ENCODE measurements at places on chromosomes 13 and 19.

DNA sequence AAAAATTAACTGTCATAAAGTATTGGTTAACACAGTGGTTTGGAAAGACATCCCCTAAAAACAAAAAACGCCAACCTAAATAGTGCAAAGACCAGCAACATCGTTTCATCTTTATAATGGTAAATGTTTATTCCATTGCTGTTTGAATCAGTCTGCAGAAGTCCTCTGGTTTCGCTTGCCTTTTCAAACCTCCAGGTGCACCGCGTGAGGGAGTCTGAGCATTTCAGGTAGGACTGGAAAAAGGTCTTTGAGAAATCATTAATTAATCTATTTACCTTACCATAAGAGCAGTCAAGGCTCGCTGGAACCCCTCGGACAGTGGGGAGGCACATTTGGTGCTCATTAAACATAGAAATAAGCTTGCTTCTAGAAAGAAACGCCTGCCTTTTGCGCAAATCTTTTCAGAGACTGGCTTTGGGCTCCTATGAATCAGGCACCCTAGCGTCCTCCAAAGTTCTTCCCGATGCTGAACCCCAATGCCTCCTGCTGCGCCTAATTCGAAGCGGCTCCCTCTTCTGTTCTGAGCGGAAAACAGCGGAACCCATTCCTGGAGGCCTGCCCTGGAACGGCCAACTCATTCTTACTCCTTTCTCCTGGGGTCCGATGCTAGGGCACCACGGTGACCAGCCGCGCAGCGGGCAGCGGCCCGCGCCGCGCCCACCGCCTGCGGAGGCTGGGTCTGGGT is 951 bp upstream of the MTUS2 start:
- DNase-seq, result no peak

DNA sequence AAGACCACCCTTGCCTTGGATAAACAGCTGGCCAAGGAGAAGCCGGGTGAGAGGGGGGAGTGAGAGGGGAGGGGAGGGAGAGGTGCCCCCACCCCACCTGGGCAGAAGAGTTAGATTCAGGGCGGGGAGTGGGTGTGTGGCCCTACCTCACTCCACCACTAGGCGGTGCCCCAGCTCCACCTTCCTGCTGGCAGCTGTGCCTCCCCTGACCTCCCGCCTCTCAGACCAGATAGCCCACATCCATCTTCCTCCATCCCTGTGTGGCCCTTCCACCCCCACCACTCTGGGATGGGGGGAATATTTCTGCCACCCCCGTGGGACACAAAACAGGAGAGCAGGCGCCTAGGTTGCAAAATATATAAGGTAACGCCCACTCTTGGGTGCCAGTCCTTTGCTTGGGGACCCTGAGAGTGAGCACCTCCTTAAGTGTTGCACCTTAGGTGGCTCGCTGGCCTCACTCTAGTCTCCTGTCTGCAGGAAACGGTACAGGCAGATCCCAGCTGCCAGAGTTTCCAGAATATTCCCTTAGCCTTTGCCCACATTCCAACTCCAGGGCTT is 13.8 kb upstream of the EHD2 start:
- DNase-seq, result no peak

GRCh38 chr13:90008707-90009149 is 1338.8 kb upstream of the MIR17HG start:
- no peak for DNase-seq

DNA sequence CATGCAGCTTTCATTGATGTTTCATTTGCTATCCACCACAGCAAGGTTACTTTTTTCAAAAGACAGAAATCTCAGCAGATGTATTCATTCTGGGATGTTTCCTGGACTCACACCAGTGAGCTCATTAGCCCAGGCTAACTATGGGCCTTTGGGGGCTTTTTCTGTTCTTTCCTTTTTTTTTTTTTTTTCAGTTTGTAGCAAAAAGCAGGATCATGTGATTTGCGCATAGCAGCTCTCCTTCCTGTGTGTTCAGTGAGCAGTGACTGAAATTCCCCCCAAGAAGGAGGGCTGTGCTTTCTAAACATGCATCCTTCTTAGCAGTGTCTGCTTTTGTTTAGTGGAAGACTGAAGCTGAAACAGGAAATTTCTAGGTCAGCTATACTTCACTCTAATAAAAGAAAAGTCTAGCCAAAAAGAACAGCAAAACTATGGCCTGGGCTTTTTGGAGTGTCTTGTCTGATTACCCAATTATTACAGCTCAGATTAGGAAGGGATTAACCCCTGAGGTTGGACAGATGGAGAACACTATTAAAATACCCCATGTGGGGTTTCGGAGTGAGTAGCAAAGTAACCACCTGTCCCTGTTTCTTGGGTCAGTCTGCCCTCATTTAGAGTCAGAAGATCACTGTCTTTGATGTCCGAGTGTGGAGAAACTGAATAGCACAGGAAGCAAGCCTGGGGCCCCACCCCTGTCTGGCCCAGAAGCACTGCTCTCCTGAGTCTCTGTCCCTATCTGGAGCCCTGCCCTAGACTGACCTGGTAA is 8.9 kb upstream of the AMER2 start:
- DNase-seq, result no peak

- no peak for DNase-seq
Measured at GRCh38 chr19:4233282-4233853, 4.0 kb downstream of the EBI3 start.
